ENCODE measurements at places on chromosomes 7 and 10.

DNA sequence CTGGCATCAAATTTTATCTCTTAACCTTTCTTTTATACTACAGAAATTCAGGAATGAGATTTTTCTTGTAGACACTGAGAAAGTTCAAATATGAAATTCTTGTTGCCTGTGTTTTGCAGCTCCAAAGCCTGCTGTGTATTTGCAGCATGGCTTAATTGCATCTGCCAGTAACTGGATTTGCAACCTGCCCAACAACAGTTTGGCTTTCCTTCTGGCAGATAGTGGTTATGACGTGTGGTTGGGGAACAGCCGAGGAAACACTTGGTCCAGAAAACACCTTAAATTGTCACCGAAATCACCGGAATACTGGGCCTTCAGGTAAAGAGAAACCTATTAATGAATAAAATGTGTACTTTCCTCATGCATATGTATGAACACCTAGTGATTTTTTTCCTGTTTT, 24.8 kb downstream of the LIPK start:
- no peak for DNase-seq

DNA sequence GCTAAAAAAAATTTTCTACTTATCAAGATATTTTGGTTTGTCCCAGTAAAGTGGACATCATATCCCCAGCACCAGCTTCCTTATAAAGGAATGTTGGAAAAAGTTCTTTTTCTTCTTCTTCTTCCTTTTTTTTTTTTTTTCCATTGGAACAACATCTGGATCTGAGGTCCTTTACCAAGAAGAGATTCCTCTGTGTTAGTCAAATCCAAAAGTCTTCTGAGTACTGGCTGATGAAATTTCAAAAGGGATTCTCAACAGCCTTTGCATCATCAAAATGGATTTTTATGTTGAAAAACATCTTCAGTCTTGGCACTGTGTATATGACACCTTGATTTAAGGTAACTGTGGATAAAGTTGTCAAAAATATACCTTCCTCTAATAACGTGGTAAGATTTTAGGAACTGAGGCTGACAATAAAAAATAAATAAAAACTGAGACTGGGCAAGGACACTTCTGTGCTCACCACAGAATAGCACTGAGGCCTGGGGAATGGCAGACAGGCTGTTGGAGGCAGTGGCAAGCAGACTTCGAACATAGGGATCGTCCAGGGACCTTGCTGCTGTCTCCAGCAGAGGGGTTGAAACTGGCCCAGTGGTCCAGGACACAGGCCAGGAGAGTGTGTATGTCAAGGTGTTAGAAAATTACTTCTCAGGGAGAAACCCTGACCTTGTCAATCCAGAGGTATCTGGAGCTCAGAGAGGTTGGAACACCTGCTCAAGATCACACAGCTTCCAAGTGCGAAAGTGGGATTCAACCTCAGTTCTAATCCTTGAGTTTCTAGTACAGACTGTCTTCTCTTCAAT, 130.4 kb downstream of the PTPN20 start:
- no peak for DNase-seq

DNA sequence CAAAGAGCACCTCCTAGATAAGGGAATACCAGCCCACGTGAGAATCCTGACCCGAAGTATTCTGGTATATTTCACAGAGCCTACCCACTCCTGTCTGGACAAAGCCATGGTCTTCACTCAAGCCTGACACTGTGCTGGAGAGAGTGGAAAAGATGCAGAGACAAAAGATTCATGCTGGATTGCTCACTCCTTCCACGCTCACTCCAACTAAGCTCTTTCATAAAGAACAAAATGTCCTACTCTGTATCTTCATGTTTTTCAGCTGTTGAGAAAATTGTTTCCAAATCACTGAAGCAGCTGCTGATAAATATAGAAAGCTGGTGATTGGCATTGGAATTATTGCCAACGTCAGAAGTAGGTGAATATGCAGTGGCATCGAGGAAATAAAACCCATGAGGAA, 106.0 kb downstream of the ABLIM1 start:
- no peak for DNase-seq

- no peak for DNase-seq
Observed at GRCh38 chr10:36251068-36251467, 609.0 kb upstream of the FZD8 start.

DNA sequence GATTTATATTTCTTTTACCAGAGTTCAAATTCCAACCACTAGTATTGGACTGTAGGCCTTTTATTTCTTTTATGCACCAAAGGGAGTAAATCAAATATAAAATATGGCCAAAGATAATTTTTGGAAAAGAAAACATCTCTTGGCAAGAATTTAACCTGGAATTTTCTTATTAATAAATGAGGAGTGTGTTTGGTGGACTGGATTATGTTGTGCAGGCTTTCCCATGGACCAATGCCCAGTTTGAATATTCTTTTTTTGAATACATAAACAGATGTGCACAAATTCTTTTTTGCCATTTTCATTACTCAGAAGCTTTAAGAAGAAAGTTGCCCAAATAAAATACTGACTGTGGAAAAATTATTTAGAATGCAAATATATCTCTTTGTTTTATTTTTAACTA, 22.1 kb upstream of the PRKG1 start:
- DNase-seq, result no peak

DNA sequence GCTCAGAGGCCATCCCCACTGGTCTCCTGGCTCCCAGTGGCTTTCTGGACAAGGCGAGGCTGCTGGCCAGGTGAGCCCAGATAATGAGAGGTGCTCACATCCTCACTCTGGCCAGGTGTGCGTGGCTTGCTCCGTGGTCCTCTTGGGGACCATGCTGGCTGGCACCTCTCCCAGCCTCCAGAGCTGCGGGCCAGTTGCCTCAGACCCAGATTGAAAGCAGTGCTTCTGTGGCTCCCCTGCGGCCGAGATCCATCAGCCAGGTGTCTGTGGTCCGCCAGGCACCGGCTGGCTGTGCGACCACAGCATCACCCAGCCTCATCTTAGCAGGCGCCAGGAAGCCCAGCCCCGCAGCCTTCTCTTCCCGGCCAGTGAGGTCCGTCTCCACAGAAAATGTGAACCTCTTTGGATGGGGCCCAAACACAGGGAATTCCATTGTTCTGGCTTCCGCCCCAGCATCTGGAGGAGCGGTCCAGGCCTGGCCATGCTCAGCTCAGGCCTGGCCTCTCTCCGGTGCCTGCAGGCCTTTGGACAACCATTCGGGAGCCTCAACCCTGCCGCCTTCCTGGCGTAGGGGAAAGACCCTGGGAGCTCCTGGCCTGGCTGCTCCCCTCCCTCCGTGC, 5.2 kb upstream of the TTYH3 start:
- DNase-seq, result no peak

DNA sequence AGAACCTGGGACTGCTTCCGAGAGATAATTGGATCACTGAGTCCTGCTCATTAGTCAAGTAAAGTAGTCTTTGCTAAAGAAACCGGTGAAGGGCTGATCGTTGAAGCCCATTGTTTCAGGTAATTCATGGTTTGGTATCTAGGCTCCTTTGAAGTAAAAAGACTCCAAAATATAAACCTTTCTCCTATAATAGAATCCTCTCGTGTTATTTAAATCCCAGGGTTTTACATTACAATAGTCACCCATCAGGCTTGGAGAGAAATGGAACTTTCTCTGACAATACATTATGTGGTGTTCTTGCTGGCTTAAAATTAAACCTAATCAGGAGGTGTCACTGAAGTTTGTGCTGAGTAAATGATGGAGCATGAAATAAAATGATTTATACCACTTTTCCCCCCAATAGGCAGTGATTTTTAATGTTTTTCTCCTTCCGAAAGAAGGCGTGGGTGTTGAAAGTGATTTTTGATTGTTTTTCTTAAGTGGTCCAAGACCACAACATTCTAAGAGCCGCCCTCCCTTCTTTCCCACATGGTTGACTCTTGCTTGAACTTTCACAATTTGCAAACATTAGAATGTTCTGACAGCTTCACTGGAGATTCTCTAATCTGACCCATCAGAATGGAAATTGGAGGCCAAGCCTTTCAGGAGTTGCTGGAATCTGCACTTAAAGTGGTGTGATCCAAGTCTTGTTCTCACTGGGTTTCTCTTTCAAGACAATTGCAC, 44.2 kb downstream of the LRMDA start:
- DNase-seq, result peak; percentile 68

GRCh38 chr10:121524157-121524817, 74.0 kb downstream of the FGFR2 start:
- no peak for DNase-seq

GRCh38 chr7:3056234-3057065, 12.8 kb upstream of the CARD11 start:
- DNase-seq, result no peak

DNA sequence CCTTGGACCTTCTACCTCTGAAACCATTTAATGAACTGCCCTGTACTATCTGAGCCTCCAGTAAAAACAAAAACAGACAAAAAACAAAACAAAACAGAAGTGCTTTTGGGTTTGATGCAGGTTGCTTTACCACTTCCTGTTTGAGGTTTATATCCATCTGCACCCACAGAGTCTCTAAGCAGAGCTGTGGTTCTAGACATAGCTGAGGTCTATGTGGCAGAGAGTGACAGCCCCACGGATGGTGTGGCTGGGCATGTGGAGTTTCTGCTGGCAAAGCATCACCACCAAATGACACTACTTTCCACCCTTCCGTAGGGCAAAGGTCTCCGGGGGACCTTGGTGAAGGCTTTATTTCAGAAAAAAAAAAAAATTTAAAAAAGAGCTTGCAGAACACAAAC, 754.2 kb downstream of the GRID1 start:
- no peak for DNase-seq

DNA sequence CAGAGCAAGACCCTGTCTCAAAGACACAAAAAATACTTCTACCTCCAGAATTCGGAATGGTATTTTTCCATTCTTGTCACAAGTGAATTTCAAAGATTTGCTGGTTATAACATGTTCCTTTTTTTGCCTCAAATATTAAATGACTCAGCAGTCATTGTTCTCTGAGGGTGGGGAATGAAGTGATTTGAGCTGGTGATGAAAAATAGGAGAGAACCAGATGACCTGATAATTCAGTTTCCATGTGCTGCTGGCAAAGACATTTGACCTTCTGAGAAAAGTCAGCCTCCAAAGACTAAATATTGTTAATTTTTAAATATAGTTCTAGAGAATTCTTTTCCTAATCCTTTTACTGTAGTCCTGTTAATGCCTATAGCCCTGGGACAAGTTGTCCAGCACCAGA, 78.9 kb downstream of the CACNB2 start:
- no peak for DNase-seq

- no peak for DNase-seq
Observed at GRCh38 chr7:131556053-131556908, at the start of gene PODXL. Gene PODXL, minus strand, starts transcription at chr7:131556628. Its CDS starts 269 bp downstream, at chr7:131556359.

GRCh38 chr7:103387242-103387641, 39.8 kb downstream of the PSMC2 start:
- no peak for DNase-seq

GRCh38 chr10:89710753-89711152, 9.4 kb downstream of the KIF20B start:
- DNase-seq, result peak; percentile 54

- DNase-seq, result no peak
Observed at GRCh38 chr10:31728698-31729224, 199.9 kb downstream of the ARHGAP12 start.

DNA sequence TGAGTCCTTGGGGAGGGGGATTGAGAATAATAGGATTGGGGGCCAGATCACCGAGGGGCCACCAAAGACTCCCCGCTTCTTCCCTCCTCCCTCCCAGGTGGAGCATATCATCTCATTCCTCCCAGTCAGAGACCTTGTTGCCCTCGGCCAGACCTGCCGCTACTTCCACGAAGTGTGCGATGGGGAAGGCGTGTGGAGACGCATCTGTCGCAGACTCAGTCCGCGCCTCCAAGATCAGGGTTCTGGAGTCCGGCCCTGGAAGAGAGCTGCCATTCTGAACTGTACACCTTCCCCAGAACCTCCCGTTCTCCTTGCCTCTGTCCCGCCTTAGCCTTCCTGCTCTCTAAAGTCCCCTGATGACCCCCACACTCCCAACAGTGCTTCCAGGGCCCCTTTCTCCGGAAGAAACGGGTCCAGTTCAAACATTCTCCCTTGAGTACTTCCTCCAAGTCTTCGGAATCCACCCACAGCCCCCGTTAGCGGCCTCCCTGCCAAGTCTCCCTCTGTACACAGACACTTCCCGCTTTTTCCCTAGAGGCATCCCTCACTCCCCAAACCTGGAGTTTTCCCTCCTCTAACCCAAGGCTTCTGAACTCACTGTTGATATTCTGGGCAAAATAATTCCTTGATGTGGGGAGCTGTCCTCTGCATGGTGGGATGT, 4.1 kb downstream of the FBXO24 start:
- no peak for DNase-seq

GRCh38 chr10:68001000-68001399, 74.1 kb downstream of the HERC4 start:
- DNase-seq, result no peak

- peak; percentile 18 for DNase-seq
Observed at GRCh38 chr7:149680331-149681025, 92.9 kb downstream of the ZNF467 start.

- DNase-seq, result peak; percentile 54
Observed at GRCh38 chr10:92573091-92573797, 649 bp downstream of the IDE start.

GRCh38 chr7:96694082-96694481, 15.6 kb downstream of the SEM1 start:
- DNase-seq, result no peak

GRCh38 chr10:17235136-17235535, 7.1 kb downstream of the VIM start:
- DNase-seq, result no peak

DNA sequence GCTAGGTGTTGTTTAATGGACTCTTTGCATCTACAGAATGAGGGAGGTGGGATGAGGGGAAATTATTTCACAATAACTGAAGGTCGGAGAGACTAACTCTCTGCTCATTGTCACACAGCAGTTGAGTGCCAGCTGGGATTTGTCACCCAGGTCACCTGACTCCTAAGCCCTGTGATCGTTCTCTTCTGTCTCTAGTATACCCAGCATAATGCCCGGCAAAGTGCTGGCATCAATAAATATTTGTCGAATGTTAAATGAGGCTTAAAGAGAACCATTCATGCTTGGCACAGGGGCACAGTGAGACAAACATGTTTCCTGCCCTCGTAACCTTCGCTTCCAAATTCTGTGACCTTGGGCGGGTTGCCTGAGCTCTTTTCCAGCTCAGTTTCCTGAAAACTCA, 70.8 kb downstream of the TCF7L2 start:
- no peak for DNase-seq

DNA sequence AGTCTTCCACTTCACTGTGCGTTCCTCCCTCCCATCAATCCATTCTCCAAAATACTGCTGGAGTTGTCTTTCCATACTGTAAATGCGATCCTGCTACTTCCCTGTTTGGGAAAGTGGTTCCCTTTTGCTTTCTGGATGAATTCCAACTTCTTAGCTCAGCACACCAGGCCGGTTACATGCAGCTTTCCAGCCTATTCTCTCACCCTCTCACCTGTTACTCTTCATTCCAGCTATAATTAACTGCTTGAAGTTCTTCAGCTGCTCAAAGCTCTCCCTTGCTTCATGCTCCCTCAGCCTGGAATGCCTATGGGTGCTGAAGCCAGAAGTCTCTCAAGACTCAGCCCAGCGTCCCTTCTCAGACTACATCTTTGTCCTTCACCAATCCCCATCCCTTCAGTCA, 6.0 kb upstream of the ZNRF2 start:
- DNase-seq, result no peak

GRCh38 chr10:112852306-112852705, 97.7 kb upstream of the TCF7L2 start:
- DNase-seq, result no peak

All from choroid plexus epithelial cell (primary cell).